ENCODE measurements at places on chromosomes 12 and 14.

DNA sequence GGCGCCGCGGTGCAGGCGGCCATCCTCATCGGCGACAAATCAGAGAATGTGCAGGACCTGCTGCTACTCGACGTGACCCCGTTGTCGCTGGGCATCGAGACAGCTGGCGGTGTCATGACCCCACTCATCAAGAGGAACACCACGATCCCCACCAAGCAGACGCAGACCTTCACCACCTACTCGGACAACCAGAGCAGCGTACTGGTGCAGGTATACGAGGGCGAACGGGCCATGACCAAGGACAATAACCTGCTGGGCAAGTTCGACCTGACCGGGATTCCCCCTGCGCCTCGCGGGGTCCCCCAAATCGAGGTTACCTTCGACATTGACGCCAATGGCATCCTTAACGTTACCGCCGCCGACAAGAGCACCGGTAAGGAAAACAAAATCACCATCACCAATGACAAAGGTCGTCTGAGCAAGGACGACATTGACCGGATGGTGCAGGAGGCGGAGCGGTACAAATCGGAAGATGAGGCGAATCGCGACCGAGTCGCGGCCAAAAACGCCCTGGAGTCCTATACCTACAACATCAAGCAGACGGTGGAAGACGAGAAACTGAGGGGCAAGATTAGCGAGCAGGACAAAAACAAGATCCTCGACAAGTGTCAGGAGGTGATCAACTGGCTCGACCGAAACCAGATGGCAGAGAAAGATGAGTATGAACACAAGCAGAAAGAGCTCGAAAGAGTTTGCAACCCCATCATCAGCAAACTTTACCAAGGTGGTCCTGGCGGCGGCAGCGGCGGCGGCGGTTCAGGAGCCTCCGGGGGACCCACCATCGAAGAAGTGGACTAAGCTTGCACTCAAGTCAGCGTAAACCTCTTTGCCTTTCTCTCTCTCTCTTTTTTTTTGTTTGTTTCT is 1.7 kb downstream of the HSPA2 start:
- no peak for DNase-seq

DNA sequence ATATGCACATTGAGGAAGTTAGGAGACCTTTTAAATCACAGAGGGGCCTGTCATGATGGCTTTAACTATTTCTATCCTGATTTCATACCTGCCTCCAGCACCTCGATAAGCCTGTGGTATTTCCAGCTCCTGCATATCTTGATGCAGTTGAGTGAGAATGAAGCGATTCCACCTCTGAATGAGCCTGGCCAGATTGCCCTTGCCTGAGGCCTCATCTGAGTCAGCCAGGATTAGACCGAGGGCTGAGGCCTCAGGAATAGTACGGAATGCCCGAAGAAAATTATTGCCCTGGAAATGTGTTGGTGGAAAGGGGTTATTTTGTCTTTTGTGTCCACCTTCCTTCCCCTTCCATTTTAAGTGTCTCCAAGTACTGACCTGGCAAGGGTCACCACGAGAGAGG is 8.4 kb upstream of the CNPY2 start:
- no peak for DNase-seq

GRCh38 chr12:124428136-124428791 is 133.4 kb downstream of the RFLNA start:
- DNase-seq = no peak

- no peak for DNase-seq
Measured at GRCh38 chr12:91620992-91621391, 438.4 kb upstream of the DCN start.

- DNase-seq = no peak
Measured at GRCh38 chr12:106445959-106446358, 88.4 kb downstream of the POLR3B start.

- no peak for DNase-seq
Measured at GRCh38 chr14:34682787-34683321, 31.5 kb downstream of the CFL2 start.

Data from RPMI8226 (cell line).